ENCODE measurements at places on chromosomes 3 and 15.

GRCh38 chr15:77098572-77098971 is 27.7 kb upstream of the TSPAN3 start:
- no peak for DNase-seq

GRCh38 chr15:54197995-54198394 is 219.8 kb downstream of the UNC13C start:
- no peak for DNase-seq

DNA sequence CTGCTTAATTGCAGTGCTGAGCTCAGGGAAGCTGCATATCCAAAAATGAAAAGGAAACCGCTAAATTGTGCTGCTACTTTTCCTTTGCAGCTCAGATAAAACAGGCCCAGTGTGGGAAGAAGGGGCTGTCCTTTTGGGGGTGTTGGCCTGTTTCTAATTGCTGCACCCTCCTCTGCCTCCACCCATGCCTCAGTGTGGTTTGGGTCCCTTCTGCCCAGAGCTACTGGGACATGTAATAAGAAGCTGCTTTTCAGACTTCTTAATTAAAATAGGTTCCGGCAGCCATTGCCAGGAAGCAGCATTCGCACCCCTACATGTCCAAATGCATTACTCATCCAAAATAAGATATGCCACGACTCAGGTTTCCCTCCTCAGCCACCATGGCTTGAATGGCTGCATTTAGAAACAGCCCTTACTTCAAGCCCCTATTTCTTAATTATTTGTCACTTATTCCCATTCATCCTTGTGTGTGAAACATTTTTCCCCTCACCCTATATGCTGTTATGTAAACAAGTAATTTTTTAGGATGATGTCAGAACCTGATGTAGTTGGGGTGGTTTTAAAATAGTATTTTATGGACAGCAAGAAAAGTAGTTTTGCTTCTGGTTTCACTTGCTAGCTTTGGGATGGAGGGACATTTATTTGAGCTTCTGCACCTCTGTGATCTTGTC is 235.9 kb upstream of the CTDSPL start:
- no peak for DNase-seq

DNA sequence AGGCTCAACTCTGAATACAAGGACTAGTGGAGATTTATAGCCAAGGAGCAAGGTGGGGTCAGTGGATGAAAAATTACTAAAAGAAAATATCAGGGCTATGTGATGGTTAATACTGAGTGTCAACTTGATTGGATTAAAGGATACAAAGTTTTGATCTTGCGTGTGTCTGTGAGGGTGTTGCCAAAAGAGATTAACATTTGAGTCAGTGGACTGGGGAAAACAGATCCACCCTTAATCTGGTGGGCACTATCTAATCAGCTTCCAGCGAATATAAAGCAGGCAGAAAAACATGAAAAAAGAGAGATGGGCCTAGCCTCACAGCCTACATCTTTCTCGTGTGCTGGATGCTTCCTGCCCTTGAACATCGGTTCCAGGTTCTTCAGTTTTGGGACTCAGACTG is 14.4 kb upstream of the SENP7 start:
- no peak for DNase-seq

- DNase-seq, result no peak
These were observed 13.6 kb downstream of the RARRES1 start for GRCh38 chr3:158718490-158719170.

DNA sequence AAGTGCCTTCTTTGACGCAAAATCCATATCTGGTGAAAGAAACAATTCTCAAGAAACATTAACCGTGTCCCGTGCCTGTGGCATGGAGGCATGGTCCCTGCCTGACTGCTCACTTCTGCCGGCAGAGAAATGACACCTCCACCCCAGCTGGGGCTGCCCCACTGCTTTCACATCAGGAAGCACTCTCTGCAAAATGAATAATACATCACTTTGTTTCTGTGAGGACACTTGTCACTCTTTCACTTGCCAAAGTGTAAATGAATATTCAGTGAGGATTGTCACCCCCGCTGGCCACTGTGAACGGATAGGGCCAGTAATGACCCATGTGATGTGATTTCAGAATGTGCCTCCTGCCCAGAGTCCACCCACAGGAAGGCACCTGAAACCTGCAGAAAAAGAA is 31.1 kb upstream of the SLC24A5 start:
- peak; percentile 5 for DNase-seq

DNA sequence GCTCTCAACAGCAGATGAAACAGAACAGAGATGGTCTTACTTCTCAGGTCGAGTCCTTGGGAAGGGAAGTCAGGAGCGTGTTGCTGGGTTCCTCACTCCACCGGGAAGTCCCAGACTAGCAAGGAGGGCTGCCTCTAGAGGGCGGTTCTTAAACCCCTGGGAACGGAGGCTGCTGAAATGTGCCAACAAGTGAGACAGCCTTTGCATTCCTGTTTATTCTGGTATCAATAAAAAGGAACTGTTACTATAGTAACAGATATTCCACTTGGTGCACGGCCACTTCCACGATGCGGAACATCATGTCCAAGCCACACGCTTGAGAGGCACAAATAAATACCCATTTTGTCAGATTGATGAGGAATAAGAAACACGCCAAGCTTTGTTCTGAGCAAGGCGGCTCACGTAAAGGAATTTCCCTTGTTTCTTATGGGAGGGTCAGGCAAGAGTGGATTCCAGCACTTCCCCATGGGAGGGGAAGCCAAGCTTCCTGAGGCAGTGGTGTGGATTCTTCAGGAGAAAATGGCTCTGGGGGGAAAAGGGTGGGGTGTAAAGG is at the start of gene FAM107A:
Gene FAM107A, minus strand, starts transcription at position 123 of the 553 bp plus-strand sequence. CDS start 7,531 bp downstream, outside the sequence.
- DNase-seq, result no peak

DNA sequence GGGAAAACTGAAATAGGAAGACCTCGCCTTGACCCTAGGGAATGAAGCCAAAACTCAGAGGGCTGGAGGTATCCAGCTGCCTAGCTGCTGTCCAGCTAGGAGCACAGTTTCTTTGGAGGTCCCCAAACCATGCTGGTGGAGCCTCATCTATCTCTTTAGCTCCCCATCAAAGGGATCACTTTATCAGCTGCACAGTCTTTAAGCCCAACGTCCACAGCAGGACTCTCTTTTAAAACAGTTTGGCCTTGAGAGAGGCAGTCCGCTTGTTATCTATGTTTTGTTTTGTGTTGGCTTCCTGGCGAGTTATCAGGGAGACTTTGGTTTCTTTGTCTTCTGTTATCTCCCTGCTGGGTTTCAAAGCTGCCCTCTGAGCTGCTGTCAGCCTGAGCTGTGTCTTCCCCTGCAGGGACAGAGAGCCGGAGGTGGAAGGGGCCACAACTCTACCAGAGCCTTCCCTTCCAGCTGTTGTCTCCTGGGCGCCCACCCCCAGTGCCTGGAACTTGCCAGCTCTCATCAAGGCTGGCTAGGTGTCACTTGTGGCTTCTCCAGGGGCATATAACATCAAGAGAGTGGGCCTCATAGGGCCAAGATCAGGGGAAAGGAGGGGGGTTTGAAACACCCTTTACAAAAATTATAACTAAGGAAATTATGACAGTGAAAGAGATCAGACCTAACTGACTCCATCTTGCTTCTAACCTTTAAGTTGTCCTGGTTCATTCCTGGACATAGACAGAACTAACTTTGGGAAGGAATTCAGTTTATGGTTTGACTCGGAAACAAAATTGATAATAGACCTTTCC is 61.4 kb upstream of the C15orf39 start:
- no peak for DNase-seq

DNA sequence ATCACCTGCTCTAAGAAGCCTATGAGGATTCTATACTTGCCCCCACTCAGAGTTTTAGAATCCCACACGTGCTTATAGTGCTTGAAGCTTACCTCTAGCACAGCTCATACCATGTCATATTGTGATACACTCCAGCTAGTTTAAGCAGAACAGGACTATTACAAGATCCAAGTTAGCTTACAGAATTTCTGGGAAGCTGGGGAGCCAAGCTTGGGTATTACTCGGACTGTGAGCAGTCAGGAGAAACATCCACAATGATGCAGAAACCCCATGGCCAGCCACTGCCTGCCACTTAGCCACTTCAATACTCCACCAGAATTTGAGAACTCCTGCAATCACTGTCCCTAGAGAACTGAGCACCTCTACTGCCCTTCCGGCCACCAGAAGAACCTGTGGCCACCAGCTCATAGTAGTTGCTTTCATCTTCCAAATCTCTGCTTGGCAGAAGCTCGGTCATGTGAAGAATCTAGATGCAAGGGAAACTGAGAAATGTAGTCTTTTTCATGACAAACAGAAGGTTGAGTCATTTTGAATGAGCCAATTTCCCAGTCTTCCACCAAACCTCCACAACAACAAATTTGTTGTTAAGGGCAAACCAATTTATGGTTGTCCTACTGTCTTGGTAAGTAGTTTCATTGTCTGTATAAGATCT is 27.7 kb upstream of the SSR3 start:
- DNase-seq, result no peak

- no peak for DNase-seq
These were observed 15.3 kb downstream of the H1-8 start for GRCh38 chr3:129558081-129558771.

DNA sequence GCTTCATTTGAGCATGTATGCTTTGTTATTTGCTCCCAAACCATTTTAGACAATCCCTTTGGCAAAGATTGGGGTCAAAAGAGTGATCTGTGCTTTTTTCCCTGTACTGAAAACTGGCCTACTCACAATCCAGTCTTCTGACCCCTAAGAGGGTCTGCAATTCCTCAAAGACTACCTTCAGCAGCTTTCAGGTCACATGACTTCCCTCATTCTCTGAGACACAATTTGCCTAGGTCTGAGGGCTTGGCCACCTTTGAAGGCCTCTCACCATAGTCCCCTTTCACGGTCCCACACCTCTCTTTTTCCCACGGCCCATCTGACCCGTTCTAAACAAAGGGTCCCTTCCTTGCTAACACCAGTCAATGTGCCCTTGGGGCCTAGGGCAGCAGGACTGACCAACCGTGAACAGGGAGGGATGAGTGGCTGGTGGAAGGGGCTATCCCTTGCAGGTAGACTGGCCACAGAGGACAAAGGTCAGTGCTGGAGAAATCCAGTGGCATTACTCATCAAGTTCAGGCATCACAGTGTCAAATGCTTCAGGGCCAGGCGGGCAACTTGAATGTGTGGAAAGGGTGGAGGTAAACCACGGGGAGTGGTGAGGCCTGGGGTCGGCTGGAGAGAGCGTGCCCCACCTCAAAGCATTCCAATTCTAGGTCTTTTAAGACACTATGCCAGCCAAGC is 10.8 kb downstream of the RASL12 start:
- no peak for DNase-seq

GRCh38 chr3:94158512-94158911 is 95.7 kb downstream of the NSUN3 start:
- DNase-seq, result no peak

DNA sequence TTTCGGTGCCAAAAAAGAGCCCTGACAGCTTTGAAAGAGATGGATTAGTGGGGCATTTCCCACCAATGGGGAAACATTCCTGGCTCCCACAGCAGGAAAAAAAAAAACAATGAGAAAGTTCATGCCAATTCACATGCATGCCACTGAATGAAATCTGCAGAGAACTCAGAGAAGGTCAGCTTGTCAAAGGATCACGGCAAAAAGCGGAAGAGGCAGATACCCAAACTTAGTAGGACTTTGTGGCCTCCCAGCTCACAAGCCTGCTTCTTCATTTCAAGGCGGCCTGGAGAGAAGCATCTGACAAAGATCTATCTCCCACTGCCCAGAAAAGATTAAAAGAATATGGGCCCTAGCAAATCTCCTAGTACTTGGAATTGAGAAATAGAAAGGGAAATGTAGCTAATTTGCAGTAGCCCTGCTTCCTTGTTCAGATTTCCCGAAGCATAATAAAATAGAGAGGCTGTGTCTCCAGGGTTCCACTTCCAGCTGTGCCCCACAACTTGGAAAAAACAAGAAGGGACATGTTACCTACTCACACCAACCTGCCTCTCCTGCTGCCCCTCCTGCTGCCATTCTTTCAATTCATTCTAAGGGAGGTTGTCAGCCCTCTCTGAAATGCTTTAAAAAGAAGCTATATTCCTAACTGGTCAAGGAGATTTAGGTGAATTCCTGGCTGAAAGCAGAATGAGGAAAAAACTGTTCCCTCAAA is 170.4 kb downstream of the FHIT start:
- DNase-seq, result no peak

Data from activated naive CD4-positive, alpha-beta T cell treated with anti-CD3 and anti-CD28 coated beads for 36 hours (primary cell).